Body of pancreas (tissue), 4 donors: ENCODE measurements at places on chromosomes 1 and 21. TPM values are rescaled to one million over a fixed set of nuclear protein-coding genes. Genes with fewer than 3 reads are reported as not detected.

- DNase-seq, result no peak
- no peak overlapping the region for H3K4me3 ChIP-seq
- peaks cover 6% of the 10 kb centered on the region for H3K4me1 ChIP-seq
- no peaks in the 10 kb centered on the region for H3K27me3 ChIP-seq
- H3K36me3 ChIP-seq, result peaks cover 6% of the 10 kb centered on the region
- no peak overlapping the region for H3K27ac ChIP-seq
These were observed 13.0 kb downstream of the INAVA start for GRCh38 chr1:200907611-200908097.

- H3K4me1 ChIP-seq, result peaks cover 26% of the 10 kb centered on the region
- H3K27me3 ChIP-seq, result no peaks in the 10 kb centered on the region
- no peak for DNase-seq
- peak overlapping the region; percentile 32 for H3K4me3 ChIP-seq
- no peaks in the 10 kb centered on the region for H3K36me3 ChIP-seq
These were observed 1.3 kb downstream of the DENND4B start for GRCh38 chr1:153945131-153945794.

- H3K27ac ChIP-seq, result no peak overlapping the region
- H3K4me3 ChIP-seq, result no peak overlapping the region
- no peaks in the 10 kb centered on the region for H3K27me3 ChIP-seq
- no peak for DNase-seq
- H3K36me3 ChIP-seq, result no peaks in the 10 kb centered on the region
These were observed 174.2 kb downstream of the CAMTA1 start for GRCh38 chr1:6959491-6959890.

GRCh38 chr1:6409053-6409452, 10.7 kb downstream of the HES2 start:
- DNase-seq, result no peak
- no peak overlapping the region for H3K27ac ChIP-seq
- H3K27me3 ChIP-seq, result no peaks in the 10 kb centered on the region
- no peaks in the 10 kb centered on the region for H3K36me3 ChIP-seq

DNA sequence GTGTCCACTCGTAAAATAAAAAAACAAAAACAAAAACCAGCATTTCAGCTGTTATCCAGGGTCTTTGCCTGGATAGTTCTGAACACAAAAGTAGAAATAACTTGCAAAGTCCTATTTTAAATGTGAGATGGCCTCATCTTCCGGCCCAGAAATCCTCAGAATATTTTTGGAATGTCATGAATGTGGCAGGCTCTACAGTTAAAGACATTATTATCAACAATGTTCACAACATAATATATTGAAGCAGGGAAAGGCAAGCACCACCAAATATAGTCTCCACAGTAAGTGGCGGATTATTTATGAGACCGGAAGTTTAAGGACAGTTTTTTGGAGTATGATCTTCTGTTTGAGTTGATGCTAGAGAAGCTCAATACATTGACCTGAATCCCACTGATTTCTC, 1.2 kb upstream of the C1orf198 start:
- H3K4me3 ChIP-seq, result no peak overlapping the region
- peaks cover 46% of the 10 kb centered on the region for H3K4me1 ChIP-seq
- peak overlapping the region; percentile 97 for H3K27ac ChIP-seq
- H3K36me3 ChIP-seq, result no peaks in the 10 kb centered on the region
- H3K27me3 ChIP-seq, result no peaks in the 10 kb centered on the region

GRCh38 chr21:25191141-25191540, 416.1 kb downstream of the MRPL39 start:
- H3K36me3 ChIP-seq, result no peaks in the 10 kb centered on the region
- H3K27me3 ChIP-seq, result no peaks in the 10 kb centered on the region
- no peak for DNase-seq
- no peak overlapping the region for H3K4me3 ChIP-seq

- H3K27me3 ChIP-seq, result no peaks in the 10 kb centered on the region
- H3K4me3 ChIP-seq, result no peak overlapping the region
- no peak overlapping the region for H3K27ac ChIP-seq
These were observed 7.0 kb upstream of the KCNJ15 start for GRCh38 chr21:38249696-38250278.

DNA sequence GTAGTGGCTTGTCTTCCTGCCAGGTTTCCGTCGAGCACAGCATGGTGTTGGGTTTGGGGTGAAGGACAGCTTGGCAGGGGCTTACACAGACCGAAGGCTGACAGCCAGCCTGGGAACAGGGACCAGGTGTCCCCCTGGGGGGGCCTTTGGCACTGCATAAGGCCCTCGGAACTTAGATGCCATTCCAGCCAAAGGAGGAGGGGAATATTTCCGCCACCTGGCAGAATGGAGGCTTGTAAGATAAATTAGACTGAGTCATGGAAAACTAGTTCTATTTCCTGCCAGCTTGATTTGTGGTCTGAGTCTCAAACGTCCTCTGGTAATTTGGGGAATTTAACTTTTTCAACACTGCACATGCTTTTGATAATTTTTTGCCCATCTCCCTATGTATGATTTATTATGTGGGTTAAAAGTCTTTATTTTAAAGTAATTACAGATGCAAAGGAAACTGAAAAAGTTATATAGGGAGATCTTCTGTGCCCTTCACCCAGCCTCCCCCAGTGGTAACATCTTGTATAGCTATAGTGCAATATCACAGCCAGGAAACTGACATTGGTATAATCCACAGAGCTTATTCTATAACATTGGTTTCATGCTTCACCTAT, 11.5 kb upstream of the TMEM51 start:
- no peaks in the 10 kb centered on the region for H3K27me3 ChIP-seq
- DNase-seq, result peak; percentile 99
- H3K36me3 ChIP-seq, result no peaks in the 10 kb centered on the region
- H3K4me1 ChIP-seq, result peaks cover 84% of the 10 kb centered on the region
- no peak overlapping the region for H3K4me3 ChIP-seq

- DNase-seq, result no peak
- H3K4me1 ChIP-seq, result peaks cover 22% of the 10 kb centered on the region
- no peaks in the 10 kb centered on the region for H3K27me3 ChIP-seq
- no peak overlapping the region for H3K27ac ChIP-seq
These were observed 22.0 kb downstream of the KIAA0319L start for GRCh38 chr1:35535243-35535642.

GRCh38 chr1:11031624-11032262, 15.3 kb downstream of the MASP2 start:
- no peaks in the 10 kb centered on the region for H3K4me1 ChIP-seq
- H3K36me3 ChIP-seq, result no peaks in the 10 kb centered on the region
- H3K27ac ChIP-seq, result no peak overlapping the region

NTNG1 gene
- total RNA-seq, result 4.9 TPM
